ENCODE measurements at places on chromosomes 12 and 14.

GRCh38 chr12:94829552-94829951 is 173.9 kb downstream of the NDUFA12 start:
- no peak for DNase-seq

GRCh38 chr12:94648578-94648977 is 1.8 kb downstream of the TMCC3 start:
- DNase-seq, result no peak

DNA sequence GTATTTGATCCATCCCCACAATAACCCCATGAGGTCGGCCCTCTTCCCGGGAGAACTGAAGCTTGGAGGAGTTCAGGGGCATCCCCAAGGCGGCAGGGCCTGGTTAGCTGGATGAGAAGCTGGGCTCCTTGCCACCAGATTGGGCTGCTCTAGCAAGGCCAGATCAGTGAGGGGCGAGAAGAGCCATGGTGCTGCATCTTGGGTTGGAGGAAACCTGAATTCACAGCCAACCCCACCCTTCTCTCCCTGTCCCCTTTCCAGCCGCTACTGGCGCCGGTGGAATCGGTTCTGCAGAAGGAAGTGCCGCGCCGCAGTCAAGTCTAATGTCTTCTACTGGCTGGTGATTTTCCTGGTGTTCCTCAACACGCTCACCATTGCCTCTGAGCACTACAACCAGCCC is 228.6 kb upstream of the FKBP4 start:
- no peak for DNase-seq

DNA sequence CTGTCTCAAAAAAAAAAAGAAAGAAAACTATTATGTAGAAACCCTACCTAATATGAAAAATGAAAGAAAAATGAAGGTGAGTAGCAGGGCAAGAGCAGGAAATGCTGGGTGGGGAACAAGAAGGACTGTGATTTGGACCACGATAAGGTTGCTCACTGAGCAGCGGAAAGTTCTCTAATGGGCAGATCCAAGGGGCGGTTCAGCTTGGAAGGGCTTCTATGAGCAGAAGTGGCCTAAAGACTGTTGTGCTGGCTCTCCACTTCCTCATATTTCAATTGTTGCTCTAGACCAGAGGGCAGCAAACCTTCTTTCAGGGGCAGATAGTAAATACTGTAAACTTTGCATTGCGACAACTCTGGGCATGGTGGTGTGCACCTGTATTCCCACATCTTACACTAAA is 16.3 kb upstream of the NFYB start:
- no peak for DNase-seq

- no peak for DNase-seq
These were observed 27.6 kb downstream of the JAG2 start for GRCh38 chr14:105141026-105141425.

GRCh38 chr12:77070382-77070781 is 5.0 kb upstream of the E2F7 start:
- no peak for DNase-seq

GRCh38 chr12:2137711-2138110 is 84.9 kb downstream of the CACNA1C start:
- DNase-seq, result peak; percentile 59

GRCh38 chr14:69424149-69424923 is 25.8 kb downstream of the SLC39A9 start:
- no peak for DNase-seq

DNA sequence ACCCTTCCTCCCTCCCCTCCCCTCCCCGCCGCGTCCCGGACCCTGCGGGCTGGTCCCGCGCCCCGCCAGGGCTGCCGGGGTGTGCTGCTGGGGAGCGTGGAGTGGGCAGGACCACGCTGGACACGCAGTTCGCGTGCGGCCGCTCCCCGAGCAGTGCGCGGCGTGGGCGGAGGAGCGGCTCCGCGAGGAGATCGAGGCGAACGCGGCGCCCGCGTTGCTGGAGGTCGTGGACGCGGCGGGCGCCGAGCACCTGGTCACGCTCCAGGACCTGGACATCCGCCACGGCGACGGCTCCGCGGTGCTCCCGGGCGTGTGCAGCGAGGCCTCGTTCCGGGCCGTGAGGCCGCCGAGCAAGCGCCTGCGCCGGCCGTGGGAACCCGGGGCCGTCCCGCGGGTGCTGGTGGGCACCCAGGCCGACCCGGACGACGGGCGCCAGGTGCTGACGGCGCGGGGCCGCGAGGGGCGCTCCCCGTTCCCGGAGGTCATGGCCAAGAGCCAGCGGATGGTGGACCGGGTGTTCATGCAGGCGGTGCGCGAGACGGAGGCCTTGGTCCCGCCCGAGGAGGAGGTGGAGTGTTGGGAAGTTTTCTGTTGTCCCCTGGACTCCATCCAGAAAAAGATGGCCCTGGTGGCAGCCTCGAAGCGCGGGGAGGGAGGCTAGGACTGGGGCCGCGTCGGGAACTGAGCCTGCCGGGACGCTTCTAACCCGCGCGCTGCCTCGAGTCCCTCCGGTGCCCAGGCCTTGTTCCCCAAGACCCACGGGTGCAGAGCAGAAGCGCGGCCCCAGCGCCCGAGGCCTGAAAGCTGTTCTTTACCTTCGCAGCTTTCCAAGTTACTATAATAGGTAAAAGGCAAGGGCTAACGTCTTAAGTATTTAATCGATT is 54.7 kb upstream of the EIF5 start:
- DNase-seq, result no peak

- no peak for DNase-seq
These were observed 157.4 kb upstream of the FKBP4 start for GRCh38 chr12:2637371-2637770.

DNA sequence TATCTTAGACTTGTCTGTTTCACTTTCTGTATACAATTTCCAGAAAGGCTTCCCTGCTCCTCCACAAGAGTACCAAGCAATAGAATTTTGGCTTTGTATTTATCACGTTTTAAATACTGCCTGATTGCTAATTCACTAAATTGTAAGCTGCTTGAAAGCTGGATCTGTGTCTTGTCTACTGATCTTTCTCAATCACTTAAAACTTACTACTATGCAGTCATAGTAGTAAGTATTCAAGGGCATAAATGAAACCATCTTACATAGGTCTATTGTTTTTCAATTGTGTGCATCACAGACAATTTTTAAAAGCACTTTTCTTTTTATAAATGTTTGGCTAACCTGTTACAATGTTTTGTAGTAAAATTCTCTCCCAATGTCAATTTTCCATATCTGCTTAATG is 1.2 kb upstream of the GLIPR1L2 start:
- peak; percentile 20 for DNase-seq

DNA sequence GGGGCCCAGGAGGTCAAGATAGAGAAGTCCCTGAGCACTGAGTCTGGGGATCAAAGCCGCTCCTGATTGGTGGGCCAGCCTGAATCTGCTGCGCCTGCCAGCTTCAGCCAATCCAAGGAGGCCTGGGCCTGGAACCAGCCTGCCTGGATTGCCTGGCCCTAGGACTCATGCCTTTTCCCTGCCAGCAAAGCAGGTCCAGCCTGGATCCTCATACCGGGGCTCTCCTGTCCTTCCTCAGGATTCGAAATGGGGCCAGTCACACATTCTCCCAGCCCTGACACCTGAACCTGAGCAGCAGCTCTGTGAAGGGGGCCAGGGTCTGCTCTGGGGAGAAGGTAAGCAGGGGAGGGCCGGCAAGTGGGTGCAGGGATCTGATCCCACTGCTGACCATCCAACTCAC is 81.9 kb downstream of the NINJ2 start:
- no peak for DNase-seq

GRCh38 chr12:103742349-103742932 is 98.6 kb downstream of the NT5DC3 start:
- DNase-seq, result no peak

DNA sequence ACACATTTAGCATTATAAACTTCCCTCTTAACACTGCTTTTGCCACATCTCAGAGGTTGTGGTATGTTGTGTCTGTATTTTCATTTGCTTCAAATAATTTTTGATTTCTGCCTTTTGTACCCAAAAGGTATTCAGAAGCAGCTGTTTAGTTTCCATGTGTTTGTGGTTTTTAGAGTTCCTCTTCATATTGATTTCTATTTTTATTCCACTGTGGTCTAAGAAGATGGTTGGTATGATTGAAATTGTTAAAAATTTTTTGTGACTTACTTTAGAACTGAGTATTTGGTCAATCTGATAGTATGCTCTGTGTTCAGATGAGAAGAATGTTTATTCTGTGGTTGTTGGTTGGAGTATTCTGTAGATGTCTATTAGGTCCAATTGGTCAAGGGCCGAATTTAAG is 76.4 kb downstream of the IFNG-AS1 start:
- no peak for DNase-seq
